ENCODE measurements at places on chromosomes 5 and 9. TPM values are rescaled to one million over a fixed set of nuclear protein-coding genes. Genes with fewer than 3 reads are reported as not detected.

GRCh38 chr5:11084111-11084510 is 323.1 kb upstream of the DAP start:
- H3K27ac ChIP-seq: no peak overlapping the region
- H3K4me3 ChIP-seq: no peak overlapping the region
- DNase-seq: no peak
- no peaks in the 10 kb centered on the region for H3K27me3 ChIP-seq
- H3K36me3 ChIP-seq: no peaks in the 10 kb centered on the region

GRCh38 chr5:149745212-149745942 is 15.3 kb downstream of the PPARGC1B start:
- no peaks in the 10 kb centered on the region for H3K27me3 ChIP-seq
- no peak overlapping the region for H3K4me3 ChIP-seq
- DNase-seq: no peak
- H3K27ac ChIP-seq: no peak overlapping the region
- H3K4me1 ChIP-seq: no peaks in the 10 kb centered on the region
- no peaks in the 10 kb centered on the region for H3K36me3 ChIP-seq

- no peak for DNase-seq
- H3K4me1 ChIP-seq: no peaks in the 10 kb centered on the region
- H3K27me3 ChIP-seq: no peaks in the 10 kb centered on the region
- H3K36me3 ChIP-seq: no peaks in the 10 kb centered on the region
Observed at GRCh38 chr9:89437772-89438171, 60.1 kb downstream of the SEMA4D start.

- no peak overlapping the region for H3K4me3 ChIP-seq
- no peak for DNase-seq
- H3K27ac ChIP-seq: no peak overlapping the region
- no peaks in the 10 kb centered on the region for H3K36me3 ChIP-seq
- H3K27me3 ChIP-seq: no peaks in the 10 kb centered on the region
Observed at GRCh38 chr9:14517154-14517906, 175.9 kb downstream of the ZDHHC21 start.

DNA sequence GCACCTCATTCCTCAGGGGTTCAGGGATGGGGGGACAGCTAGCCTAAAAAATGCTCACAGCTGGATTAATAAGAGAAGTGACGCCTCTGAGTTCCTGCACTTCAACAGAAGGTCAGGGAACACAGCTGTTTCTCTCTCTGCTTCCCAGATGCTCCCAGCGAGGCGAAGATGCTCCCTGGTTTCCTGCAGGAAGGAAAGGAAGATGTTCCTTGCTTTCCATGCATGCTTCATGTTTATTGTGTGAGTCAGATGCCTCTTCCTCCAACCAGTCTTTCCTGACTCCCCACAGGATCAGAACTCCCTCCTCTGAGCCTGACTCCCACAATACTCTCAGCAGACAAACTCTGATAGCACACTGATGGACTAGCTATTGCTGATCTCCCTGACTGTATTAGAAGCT is 71.9 kb downstream of the MFAP3 start:
- H3K27me3 ChIP-seq: no peaks in the 10 kb centered on the region
- no peak overlapping the region for H3K4me3 ChIP-seq
- H3K36me3 ChIP-seq: no peaks in the 10 kb centered on the region

FKBP15 gene
- 17.6 TPM for total RNA-seq

DNM1 gene
- total RNA-seq: 18.7 TPM

ALG2 gene
- 20.8 TPM for total RNA-seq

PCDHB5 gene
- total RNA-seq: 0.08 TPM

CCL27 gene
- total RNA-seq: 0.95 TPM

Data from Panc1 (cell line).